ENCODE measurements at places on chromosomes 16 and 17.
A peak's percentile ranks its signal among the peaks of the same experiment; 100 is the strongest.

GRCh38 chr17:15928286-15928785 is 16.6 kb upstream of the ADORA2B start:
- no peak for DNase-seq

- DNase-seq, result no peak
These were observed 58.9 kb downstream of the CYTH1 start for GRCh38 chr17:78723001-78723796.

- no peak for DNase-seq
These were observed 24.3 kb upstream of the TMEM220 start for GRCh38 chr17:10754109-10754508.

- DNase-seq, result no peak
These were observed 4.3 kb upstream of the AKAP1 start for GRCh38 chr17:57080718-57081117.

DNA sequence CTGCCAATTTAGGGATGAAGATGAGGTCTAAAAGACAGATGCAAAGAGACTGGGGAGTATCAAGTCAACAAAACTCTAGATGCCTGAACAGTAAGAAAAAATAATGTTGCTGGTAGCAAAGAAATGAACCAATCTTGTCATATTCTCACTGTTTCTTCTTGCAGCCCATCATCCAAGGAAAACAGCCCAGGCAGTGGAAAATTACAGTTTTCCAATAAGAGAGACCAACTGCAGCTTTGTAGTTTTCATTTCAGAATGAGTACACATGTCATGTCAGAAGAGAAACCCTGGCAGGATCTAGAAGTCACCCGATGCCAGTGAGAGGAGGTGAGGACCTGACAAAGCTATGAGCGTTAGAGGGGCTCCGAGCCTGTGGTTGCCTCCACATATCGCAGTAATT is 500.4 kb upstream of the PSMD7 start:
- no peak for DNase-seq

GRCh38 chr17:51500454-51500853 is 240.1 kb downstream of the UTP18 start:
- no peak for DNase-seq

GRCh38 chr16:2178321-2179106 is 17.9 kb downstream of the CASKIN1 start:
- DNase-seq, result peak; percentile 61

- DNase-seq, result no peak
These were observed 19.7 kb downstream of the GINS3 start for GRCh38 chr16:58411736-58412614.

DNA sequence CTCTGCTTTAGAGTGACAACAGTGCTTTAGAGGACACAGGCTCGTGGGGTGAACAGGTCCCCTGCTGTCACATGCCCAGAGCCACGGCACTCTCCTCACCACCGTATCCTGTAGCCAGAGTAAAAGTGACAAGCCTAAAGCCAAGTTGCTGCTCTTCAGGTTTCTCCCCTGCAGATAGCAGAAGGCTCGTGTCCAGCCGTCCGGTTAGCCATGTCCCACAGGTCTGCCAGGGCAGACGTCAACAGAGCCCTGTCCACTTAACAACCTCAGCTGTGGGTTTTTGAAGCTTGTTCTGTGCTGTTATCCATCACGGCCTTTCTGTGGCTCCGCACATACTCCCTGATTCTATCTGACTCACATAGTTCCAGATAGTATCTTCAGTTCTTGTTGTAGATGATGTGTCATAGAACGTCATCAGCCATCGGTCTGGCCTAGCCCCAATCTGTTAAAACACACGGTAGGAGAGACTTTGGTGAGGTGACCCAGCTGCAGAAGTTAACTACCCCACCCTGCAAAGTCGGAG is 100.7 kb downstream of the SOCS1 start:
- DNase-seq, result no peak

DNA sequence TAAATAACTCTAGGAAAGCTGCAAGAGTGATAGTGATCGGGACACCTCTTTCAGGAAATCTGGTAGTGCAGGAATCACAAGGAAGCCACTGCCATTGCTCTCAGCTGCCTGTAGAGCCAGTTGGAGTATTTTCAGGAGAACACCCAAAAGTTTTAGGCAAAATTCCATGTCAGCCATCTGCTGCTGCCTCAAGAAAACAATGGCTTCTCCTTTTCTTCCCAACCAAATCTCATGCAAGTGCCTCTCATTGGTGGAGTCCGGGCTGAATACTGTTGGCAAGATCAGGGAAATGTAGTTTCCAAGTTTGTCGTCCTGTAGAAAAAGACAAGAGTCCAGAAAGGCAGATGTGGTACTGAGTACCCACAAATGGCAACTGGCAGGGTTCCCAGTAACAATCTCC is 54.9 kb upstream of the TANC2 start:
- DNase-seq, result no peak

GRCh38 chr16:35559911-35560636 is 2100.7 kb downstream of the TP53TG3F start:
- no peak for DNase-seq

- no peak for DNase-seq
These were observed 16.3 kb downstream of the MEIOC start for GRCh38 chr17:44672479-44673093.

DNA sequence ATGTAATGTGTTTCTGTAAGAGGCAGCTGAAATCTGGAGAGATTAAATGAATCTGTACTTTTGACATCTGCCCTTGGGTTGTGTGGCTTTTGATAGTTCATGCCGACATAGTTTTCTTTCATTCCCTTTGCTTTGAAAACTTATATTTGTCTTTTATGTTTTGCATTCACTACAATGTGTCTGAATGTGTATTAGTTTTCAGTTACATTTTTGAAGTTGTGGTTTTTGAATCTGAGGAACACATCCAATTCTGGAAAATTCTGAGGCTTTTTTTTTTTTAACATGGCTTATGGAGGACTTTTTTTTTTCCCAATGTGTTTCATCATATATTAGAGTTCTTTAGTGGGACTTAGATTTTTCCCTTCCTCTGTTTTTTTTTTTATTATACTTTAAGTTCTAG is 683.7 kb upstream of the SOX9 start:
- no peak for DNase-seq

DNA sequence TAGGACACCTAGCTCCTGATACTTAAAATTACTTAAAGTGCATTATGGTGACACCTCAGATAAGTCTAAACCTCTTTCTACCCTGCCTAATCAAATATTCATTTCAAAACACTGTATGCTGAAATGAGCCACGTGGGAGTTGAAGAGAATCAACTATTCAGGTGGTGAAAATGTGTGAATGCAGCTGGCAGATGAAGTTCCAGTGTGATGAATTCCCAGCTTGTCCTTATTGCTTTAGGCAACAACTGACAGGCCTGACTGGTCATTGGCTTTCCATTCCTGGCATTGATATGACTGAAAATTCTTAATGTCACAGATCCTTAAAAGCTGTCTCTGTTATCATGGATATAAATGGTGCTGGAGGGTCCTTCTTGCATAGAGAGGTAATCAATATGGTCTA is 301.9 kb upstream of the TBX2 start:
- DNase-seq, result no peak

DNA sequence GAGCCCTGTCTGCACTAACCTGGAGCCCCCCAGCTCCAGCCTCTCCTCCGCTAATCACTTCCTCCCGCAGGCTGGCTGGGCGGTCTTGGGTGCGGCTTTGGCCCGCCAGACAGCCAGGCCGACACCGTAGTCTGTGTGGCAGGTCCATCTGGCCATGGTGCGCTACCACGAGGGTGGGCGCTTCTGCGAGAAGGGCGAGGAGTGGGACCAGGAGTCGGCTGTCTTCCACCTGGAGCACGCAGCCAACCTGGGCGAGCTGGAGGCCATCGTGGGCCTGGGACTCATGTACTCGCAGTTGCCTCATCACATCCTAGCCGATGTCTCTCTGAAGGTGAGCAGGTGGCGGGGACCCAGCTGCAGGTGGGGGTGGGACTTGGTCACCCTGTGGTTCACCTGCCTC is 30.7 kb upstream of the POLR3E start:
- DNase-seq, result no peak

DNA sequence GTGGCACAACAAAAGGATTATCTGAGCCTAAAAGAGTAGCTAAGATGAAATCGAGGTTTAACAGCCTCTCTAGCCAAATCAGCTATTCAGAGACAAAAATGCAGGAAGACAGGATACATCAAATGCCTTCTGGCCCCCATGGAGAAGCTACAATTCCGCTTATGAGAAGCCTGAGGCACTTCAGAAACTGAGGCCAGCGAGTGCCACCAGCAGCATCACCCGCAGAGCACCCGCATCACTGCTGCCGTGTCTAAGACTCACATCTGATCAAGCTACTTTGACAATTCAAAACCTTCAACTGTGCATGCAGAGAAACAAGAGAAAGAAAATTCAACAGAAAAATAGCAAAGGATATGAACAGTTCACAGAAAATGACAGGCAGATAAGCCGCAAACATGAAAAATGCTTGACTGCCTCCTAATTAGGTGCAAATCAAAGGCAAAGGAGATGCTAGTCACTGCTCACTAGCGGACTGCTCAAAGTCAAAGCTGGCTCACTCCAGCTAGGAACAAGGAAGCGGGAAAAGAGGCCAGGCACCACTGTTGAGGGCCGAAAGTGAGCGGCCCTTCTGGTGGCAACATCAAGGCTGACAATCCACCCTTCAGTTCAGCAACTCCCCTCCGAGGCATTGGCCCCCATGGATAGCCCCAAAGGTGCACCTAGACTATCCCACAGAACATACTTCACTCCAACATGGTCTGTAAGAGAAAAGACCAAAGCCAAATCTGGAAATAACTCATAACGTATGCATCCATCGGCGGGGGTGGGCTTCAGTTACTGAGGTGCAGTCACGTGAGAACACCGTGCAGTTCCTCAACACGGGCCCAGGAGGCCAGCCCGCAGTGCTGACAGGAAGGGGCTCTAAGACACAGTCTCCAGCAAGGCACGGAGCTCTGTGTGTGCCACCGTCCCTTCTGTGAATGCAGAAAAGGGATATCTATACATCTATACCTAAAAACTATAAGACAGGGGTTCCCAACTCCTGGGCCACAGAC is 12.0 kb downstream of the MTHFSD start:
- DNase-seq, result no peak

Measured in activated T-cell treated with anti-CD3 and anti-CD28 coated beads, Interleukin-2, amount 50 U/mL, for 1 hour (primary cell).